ENCODE measurements at places on chromosomes 1 and 21.

DNA sequence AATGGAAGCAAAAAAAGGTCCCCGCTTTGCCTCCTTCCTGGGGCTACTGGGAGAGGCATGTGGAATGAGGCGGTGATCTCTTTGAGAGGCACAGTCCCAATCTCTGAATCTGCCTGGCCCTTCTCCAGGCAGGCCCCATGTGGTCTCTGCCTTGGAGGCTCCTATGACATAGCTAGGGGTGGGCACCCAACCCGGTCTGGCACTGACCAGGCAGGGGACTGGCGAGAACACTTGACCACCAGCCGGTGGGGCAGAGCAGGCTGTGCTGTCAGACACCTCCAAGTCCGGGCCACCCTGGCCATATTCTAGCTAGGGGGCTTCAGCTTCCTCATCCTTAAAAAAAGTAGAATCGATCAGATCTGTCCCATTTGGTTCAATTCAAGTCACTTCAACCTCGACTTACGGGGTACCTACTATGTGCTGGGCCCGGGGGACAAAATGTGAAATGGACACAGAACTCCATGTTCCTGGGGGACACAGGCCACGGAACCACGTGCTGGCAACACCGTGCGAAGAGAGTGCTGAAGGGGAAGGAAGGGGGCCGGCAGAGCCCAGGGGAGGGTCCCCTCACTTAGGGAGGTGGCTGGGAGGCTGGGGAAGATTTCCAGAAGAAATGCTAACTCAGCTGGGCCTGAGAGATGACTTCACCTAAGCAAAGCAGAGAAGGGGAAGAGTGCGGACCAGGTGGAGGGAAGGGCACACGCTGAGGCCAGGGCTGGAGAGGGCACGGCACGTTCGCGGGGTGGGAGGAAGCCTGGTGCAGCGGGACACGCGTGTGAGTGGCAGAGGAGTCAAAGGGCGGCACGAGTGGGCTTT lies 33.3 kb downstream of the HSPG2 start:
- DNase-seq: no peak

DNA sequence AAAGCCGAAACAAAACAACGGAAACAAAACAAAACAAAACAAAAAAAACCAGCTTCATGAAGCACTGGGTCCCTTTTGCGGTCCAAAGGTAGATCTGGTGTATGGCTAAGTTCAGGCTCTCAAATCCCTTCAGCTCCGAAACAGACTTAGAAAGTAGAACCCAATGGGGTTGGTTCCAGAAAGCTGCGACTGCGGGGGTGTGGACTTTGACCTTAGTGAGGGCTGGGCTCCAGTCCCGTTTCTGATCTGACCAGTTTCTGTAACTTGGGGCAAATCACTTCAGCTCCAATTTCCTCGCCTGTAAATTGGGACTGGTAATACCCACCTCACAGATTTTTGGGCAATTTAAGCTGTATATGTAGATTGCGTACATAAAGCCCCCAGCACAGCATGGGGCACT lies 105.2 kb downstream of the ZSCAN20 start:
- no peak for DNase-seq

DNA sequence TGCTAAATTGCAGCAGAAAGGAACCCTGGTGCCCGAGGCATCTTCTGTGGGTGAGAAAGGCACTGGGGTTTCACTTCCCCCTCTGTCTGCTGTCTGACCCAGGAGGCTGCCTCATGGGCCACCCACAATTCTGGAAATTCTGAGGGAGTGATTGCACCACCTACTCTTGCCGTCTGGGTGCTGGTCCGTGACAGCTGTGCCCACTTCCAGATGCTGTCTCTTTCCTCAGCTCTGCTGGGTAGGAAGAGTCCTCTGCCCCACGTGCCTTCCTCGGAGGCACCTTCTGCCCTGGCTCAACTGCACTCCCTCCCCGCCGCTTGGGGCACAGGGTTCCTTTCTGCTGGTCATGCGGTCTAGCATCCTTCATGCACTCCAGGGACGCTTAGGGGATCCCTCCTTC lies 96.3 kb downstream of the ARHGEF10L start:
- no peak for DNase-seq

DNA sequence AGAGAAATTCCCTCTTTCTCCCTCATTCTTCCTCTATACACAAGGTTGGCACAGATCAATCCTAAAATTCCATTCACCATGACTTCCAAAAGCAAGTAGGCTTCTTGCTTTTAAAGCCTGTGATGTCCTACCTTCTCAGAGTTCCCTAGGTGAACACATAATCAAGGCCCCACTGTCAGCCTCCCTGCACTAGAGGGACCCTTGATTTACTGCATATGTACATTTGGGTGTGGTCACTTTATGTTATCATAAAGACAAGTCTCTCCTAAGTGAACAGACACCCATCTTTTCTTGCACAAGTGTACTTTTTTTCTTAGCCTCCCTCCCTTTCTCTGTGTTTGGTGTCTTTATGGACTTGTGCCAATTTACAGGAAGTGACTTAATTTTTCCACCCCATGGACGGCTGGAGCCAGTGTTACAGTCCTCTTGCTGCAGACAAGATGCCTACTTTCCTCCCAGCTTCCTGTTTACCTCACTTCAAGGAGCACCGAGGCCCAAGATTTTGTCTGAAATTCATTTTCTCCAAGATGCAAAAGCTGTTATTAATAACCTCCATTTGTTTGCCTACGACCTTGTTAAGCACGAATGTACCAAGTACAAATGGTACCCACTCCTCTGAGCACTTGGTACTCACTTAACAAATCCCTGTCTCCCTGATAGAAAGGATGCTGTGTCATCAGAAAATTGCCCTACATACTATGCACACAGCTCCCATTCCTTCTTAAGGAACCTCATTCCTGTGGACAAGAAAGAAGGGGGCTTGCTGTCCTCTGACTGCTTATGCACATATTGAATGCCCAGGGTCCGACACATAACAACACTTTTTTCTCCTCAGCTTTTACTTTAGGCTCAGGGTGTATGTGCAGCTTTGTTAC lies 82.8 kb upstream of the SLC44A3 start:
- no peak for DNase-seq

DNA sequence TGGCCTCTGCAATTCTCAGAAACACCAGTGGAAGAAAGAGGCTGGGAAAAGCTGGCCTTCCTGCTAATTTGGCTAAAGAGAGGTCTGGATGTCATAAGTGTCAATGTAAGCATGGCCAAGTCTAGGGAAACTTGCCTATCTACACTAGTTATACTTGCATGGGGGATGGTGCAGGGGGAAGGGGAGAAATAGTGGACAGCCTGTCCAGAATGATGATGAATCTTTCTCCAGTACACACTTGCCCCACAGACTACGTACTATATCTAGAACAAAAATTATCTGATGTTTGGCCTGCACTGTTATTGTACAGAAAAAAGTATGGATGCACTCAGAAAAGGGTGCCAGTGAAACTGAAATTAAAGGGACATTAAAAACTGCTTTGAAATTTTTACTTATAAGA lies 114.5 kb downstream of the SLC25A24 start:
- DNase-seq: no peak

- DNase-seq: no peak
Observed at GRCh38 chr1:239763850-239764249, 327.8 kb upstream of the FMN2 start.

DNA sequence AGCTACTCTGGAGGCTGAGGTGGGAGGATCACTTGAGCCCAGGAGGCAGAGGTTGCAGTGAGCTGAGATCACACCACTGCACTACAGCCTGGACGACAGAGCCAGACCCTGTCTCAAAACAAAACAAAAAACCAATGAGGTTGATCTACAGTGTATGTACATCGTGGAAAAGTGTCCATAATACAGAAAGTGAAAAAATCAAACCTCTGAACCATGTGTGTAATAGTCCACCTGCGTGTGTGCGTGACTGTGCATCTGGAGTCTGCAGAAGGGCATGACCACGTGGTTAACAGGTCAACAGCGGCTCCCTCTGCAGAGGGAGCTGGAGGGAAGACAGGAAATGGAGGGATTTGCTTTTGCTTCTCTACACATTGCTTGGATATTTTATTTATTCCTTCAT lies 32.4 kb upstream of the ENO1 start:
- DNase-seq: no peak

- DNase-seq: no peak
Observed at GRCh38 chr1:87478231-87478630, 149.6 kb downstream of the LMO4 start.

DNA sequence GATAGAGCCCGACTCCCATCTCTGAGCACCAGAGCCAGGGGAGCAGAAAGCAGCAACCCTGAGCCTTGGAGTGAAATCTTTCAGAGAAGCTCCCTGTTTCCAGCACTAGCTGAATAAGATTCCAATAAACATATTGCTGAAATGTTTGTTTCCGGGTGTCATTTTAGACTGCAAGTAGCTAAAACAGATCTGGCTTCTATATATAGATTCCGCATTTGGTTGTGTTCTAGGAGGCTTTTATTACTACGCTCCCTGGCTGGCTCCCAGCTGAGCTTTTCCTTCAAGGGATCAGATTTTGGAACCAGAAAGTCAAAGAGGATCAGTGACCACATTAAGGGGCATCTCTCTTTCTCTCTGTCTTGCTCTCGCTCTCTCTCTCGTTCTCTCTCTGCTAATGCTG lies 88.2 kb downstream of the PAPPA2 start:
- DNase-seq: no peak

DNA sequence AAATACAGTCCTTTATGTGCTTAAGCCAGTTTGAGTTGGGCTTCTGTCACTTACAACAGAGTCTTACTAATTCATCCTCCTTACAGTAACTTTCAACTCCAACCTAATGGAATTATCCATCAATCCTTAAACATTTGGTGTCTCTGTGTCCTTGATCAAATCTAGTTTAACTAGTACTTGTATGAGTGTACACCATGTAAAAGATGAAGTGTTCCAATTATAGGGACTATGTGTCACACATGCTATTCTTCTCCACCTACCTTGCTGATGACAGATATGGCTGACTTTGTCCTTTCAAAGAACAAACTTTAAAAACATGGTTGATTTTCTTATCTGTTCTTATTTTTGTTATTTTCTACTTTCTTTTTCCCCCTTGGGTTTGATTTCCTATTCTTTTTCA lies 60.4 kb upstream of the NBPF3 start:
- no peak for DNase-seq

GRCh38 chr21:18191139-18191538 lies 53.5 kb upstream of the CHODL start:
- DNase-seq: no peak

- DNase-seq: peak; percentile 85
Observed at GRCh38 chr1:168520052-168520751, 23.6 kb downstream of the XCL2 start.

DNA sequence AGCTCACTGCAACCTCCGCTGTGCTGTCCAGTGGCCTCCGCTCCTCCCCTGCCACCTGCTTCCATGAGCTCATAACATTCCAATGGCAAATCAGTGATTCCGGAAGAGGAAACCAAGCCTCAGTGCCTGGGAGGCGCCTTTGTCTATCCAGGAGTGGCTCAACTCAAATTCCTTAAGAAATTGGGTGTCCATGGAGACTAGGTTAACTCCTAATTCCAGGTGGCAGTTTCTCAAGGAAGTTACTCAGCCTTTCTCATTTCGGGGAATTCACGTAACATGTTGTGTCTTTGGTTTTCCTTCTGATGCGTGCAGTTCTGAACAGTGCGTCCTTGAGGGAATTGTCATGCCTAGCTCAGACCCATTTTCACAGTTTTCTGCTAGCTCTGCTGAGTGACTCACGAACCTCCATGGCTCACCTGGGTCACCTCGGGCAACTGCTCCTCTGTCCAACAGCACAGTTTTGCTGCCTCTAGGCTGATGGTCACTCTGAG lies 89.9 kb upstream of the DSCAM start:
- no peak for DNase-seq

GRCh38 chr1:206905295-206906164 lies 8.3 kb downstream of the IL24 start:
- DNase-seq: no peak

DNA sequence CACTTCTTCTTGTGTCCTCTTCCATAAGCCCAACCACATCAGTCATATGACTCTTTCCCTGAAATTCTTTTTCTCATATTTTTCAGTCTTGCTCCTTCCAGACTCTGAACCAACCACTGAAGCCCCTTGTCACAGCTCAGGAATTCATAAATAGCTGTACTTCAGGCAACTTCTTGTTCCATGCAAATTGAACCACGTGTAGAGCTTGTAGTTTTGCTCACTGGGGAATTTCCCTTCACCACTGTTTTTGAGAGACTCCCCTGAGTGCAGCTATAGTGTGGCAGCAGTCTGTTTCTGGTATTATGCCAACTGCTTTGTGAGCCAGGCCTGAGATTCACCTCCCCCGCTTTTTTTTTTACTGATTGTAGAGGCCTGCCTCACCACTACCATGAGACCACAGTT lies 150.3 kb upstream of the SPAG17 start:
- no peak for DNase-seq

DNA sequence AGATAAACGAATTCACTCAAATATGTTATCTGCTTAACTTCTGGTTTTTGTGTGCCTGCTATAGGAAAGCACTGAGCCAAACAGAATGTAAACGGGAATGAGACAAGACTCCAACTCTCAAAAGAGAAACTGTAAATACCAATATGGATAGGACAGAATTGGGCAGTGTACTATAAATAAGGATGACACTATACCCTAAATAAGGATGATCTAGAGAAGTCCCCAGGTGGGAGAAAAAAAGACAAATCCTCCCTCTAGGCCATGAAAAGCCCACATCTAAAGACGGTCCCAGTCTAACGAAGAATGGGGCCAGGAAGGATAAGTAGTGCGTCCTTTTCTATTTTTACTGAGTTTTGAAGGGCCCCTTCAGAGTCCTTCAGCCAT lies 1.5 kb upstream of the GABPB2 start:
- DNase-seq: no peak

DNA sequence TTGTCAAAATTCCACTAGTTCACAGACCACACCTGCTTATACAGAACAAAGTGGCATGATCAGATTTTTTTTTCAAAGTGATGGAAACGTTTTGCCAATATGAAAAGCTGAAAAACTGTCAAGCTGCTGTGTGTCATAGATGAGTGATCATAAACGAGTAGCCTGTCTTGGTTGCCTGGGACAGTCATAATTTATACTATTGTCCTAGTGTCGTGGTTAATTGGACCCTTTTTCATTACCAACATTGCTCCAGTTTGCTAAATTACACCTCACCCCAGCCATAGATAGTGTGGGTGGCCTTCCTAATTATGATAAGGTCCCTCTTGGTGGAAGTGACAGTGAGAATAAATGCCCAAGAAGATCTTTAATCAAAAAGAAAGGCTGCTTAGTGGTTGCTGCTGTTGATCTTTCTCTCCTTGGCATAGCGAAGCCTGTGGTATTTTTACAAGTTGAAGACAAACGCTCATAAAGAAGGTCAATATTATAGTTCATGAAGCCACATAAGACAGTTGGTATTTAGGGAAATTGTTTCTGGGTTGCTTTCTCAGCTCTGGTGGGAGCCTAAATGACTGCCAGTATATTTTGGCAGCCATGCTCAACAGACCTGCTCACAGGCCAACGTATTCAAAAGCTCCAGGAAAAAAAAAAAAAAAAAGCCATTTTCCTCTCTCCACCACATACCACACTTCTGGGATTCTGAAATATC lies 478.1 kb downstream of the PLA2G4A start:
- DNase-seq: no peak

DNA sequence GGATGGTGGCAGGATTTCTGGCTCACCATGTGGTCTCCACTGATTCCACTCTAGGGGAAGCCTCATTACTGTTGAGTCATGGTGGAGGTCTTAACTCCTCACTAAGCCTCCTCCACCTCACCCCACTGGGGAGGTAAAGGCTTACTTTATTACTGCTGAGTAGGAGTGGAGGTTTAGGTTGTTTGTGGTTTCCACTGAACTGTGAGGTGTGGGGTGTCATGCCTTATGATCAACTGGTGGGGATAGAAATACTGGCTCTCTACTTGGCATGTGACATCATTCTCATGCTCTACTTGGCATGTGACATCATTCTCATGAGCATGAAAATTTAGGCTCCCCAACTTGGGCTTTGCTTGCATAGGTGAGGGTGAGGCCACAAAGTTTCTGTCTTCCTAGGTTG lies 35.6 kb downstream of the COL6A1 start:
- no peak for DNase-seq

GRCh38 chr1:169013821-169014220 lies 92.7 kb upstream of the ATP1B1 start:
- DNase-seq: no peak

All from activated CD8-positive, alpha-beta T cell treated with anti-CD3 and anti-CD28 coated beads, Interleukin-2, amount 10 ng/mL, durations not matched to agents 7 days and 5 days (primary cell).